ENCODE measurements at places on chromosomes 7 and 10.

GRCh38 chr7:42924223-42924838, 7.6 kb downstream of the PSMA2 start:
- DNase-seq: no peak

DNA sequence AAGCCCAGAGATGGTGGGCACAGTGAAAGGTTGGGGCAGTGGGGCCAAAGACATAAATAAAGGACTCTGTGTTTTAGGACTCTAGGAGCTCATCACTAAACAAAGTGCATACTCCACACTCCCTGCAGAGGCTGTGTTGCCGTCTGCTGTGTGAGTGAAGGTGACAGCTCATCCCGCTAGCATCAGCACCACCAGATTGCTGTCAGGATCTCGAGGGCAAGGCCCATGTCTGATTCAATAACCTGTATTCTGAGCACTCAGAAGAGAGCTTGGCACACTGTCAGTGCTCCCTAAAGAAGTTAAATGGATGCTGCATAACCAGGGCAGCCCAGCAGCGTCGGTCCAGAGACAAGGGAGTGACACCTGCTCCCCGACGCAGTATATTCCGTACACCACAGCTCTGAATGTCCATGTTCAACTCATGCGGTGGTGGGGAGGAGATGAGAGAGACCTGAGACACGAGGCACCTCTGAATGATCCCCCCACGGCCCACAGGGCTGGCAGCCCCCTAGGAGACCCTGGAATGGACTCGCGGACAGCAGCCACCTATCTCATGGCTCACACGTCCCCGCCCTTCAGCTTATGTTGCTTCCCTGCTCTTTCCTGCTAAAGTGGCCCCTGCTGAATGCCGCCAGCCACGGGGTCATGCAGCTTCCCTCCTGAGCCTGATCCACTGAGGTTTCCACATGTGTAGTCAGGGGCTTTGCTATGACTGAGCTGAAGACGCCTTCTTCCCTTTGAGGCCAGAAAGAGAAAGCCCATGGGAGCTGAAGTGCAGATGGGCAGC, 132.7 kb upstream of the KCNMA1 start:
- no peak for DNase-seq

GRCh38 chr10:44755481-44755880, 155.7 kb upstream of the TMEM72 start:
- no peak for DNase-seq

DNA sequence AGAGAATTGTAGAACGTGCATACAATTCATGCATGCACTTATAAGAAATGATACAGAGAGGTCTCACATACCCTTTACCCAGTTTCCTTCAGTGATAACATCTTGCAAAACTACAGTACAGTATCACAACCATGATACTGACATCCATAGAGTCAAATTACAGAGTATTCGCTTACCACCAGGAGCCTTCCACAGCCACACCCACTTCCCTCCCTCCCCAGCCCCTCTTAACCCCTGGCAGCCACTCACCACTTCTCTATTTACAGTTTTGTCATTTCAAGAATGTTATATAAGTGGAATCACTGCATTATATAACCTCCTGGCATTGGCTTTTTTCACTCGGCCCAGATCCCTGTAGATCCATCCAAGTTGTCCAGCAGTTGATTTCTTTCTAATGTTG, 143.8 kb downstream of the ZNF248 start:
- no peak for DNase-seq

DNA sequence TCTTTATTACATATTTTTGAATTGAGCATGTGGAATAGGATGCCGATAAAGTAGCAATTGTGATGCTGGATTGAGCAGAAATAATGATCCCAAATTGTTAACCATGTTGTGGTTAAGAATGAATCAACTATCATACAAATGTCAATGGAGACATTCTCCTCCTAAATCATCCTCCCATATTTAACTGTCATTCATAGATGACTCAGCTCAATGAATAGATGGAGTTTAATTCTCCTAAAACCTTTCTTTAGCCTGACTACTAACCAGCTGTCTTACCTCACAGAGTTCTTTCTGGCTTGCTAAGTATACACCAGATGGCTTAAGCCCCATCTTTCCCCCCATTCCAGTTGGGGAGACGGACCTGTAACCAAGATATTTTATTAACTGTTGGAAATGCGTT, 23.4 kb upstream of the NPS start:
- no peak for DNase-seq

DNA sequence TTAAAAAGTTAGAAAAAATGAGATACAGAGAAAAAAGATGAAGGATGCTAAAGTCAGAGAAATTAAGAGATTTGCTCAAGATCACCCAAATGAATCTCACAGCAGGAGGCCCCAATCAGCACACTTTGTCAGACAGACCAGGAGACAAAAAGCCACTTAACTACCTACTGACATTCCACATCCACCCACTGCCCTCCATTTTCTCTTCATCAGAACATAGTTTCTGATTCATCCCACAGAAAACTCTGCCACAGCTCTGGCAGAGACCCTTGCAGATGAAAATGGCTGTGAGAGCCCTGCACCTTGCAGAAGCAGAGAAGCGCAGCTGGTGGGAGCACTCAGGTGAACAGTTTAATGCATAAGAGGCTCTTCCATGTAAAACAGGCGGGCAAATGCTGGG, 26.6 kb downstream of the DGKI start:
- no peak for DNase-seq

Measured in HFFc6 (cell line).